ENCODE measurements at places on chromosomes 1 and 21.

- DNase-seq, result no peak
Observed at GRCh38 chr21:31660591-31660990, 1.1 kb downstream of the SOD1 start.

DNA sequence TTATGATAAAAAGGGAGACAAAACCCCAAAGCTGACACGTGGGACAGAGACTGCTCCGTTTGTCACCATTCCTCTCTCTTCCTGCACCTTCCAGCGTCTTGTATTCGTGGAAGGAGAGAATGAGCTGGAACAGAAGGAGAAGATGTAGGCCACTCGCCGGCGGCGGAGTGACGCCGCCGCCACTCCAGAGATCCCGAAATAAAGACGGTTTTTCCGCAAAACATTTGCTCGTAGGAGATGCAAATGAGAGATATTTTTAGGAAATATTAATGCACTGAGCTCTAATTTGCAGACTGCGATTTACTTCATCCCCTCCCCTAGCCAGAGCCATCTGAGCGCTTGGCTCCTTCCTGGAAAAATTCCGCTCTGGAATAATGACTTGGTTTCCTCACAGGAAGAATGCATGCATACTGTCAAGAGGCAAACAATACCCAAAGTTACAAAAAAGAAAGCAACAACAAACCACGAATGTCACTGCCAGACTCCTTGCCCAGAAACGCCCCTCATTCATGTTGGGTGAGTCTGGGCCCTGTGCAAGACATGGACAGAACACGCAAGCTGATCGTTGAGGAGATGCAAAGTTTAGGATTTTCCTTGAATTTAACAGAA is 18.0 kb upstream of the ADARB1 start:
- peak; percentile 32 for DNase-seq

DNA sequence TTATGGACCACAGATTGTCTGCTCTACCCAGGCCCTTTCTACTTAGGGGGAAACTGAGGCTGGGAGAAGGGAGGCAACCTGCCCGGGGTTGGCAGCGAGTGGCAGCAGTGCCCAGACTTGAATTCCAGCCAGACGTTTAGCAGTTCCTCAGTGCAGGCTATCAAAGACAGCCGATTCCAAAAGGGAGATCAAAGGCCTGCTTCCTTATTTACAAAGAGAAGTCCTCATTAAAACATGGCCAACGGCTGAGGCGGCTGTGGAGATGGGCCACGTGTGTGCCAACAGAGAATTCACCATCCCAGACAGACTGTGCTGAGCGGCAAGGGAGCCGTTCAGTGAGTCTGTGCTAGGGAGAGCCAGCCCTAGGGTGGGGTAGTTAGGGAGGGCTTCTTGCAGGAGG is 27.7 kb downstream of the C1QB start:
- DNase-seq, result no peak

DNA sequence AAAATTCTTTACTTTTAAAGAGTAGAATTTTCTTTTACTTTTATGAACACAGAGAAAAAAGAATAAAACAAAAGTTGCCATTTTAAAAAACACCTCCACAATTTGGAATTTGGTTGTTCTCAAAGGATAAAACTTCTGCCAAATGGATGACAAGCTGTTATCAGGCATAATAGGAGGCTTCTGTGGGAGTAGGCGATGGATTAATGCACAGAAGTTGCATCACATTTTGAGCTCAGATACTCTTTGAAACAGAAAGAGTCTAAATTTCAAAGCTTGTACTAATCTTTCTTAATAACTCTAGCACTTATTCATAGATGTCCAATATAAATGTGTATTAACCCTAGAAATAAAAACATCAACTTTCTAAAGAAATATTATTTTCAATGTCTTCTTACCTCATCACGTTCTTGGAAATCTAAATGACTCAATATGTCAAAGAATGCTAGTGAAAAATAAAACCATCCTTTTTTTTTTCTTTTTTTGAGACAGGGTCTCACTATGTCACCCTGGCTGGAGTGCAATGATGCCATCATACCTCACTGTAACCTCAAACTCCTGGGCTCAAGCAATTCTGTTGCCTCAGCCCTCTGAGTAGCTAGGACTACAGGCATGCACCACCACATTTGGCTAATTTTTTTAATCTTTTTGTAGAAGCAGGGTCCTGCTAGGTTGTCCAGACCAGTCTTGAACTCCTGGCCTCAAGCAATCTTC is 112.8 kb upstream of the USP25 start:
- DNase-seq, result no peak

- DNase-seq, result peak; percentile 52
Observed at GRCh38 chr1:28526886-28527285, 21.0 kb downstream of the RCC1 start.

GRCh38 chr21:20313013-20313412 is 685.2 kb upstream of the NCAM2 start:
- no peak for DNase-seq

DNA sequence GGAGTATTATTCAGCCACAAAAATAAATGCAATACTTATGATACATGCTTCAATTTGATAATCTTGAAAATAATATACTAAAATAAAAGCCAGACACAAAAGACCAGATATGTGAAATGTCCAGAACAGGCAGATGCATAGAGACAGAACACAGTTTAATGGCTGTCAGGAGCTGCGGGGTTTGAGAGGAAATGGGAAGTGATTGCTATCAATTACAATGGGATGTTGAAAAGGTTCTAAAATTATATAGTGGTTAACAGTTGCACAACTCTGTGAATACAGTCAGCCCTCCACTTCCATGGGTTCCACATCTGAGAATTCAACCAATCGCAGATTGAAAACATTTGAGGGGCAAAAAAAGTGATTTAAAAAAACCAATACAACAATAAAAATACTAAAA is 54.0 kb downstream of the LTN1 start:
- DNase-seq, result no peak

- peak; percentile 73 for DNase-seq
Observed at GRCh38 chr1:77889671-77890070, 1.2 kb downstream of the NEXN start.

DNA sequence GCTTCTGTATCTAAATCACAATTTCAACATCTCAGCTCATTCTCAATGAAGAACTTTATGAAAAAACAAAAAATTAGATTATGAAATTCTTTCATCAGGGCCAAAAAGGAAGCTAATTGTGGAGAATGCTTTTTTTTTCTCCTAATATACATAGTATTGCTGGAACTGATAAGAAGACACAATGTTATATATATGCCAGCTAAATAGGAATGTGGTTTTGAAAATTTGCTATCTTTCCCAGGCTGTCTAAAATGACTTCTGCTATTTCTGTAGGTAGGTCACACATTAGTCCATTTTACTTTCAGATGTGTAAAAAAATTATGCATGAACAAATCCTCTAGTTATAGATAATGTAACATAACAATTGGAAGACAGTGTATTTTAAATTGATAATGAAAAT is 732.9 kb downstream of the RWDD3 start:
- DNase-seq, result no peak

- DNase-seq, result peak; percentile 24
Observed at GRCh38 chr1:222618880-222619596, 1.1 kb downstream of the MIA3 start.

- no peak for DNase-seq
Observed at GRCh38 chr1:3133686-3134085, 64.7 kb downstream of the PRDM16 start.

DNA sequence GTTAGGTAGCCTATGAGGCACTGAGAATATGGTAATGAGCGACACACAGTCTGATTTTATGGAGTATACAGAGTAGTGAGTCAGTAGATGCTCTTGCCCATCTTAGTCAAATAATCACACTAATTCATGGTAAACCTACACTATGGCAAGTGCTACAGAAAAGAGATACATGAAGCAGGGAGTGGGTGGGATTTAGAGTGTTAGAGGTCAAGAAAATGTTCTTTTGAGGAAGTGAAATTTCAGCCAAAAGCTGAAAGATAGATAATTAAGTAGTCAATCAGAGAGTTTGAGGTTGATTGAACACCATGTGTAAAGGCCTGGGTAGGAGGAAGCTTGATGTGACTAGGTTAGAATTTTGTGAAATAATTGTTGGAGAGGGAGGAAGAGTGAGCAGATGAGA is 14.7 kb downstream of the MDM4 start:
- no peak for DNase-seq

DNA sequence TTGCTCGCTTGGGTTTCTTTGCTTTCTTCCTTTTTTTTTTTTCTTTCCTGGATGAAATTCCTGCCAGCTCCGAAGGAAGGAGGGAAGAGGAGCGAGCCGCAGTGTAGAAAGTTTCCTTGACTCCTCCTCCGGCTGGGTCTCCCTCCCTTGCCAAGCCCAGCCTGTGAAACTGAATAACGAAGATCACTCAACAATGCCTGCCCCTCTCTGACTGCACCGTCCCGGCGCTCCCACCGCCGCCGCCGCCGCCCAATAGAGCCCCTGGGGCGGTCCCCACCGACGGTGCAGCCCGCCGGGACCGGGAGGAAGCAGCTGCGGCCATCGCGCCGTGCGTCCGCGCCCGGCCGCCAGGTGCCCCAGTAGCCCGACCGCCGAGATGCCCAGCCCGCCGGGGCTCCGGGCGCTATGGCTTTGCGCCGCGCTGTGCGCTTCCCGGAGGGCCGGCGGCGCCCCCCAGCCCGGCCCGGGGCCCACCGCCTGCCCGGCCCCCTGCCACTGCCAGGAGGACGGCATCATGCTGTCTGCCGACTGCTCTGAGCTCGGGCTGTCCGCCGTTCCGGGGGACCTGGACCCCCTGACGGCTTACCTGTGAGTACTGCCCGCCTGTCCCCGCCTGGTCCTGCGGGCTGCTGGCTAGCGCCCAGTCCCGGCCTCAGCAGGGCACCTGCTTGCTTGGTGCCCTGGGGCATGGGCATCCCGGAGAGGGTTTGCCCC is at the start of gene LGR6:
TSS of gene LGR6 (plus strand) at position 186 of the 714 bp plus-strand sequence. CDS start at position 377, 191 bp downstream.
- no peak for DNase-seq

- DNase-seq, result no peak
Observed at GRCh38 chr1:187516874-187517273, 688.1 kb downstream of the PLA2G4A start.

GRCh38 chr1:48198970-48199369 is 23.5 kb upstream of the SLC5A9 start:
- no peak for DNase-seq

- peak; percentile 38 for DNase-seq
Observed at GRCh38 chr1:39590546-39590945, 14.0 kb upstream of the PABPC4 start.

- no peak for DNase-seq
Observed at GRCh38 chr1:162204823-162205155, 135.3 kb downstream of the NOS1AP start.

DNA sequence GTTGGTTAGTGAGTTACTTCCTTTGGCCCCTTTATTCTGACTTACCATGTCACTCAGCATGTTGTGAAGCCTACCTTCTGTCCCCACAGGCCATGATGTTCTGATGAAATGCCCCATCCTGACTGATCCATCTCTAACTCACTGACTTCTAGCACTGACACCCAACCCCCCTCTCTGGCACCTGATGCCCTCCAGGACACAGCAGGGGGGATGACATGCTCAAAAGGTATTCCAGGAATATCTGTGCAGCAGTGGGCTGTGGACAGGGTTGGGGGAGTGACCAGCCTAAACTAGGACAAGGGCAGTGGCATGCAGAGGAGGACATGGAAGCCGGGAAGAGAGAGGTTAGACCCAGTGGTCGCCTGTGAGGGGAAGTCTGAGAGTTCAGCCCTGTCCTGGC is 25.5 kb downstream of the SYT2 start:
- no peak for DNase-seq

GRCh38 chr1:207058878-207059867 is 6.1 kb downstream of the PFKFB2 start:
- no peak for DNase-seq

GRCh38 chr1:64000021-64000420 is 203.4 kb upstream of the UBE2U start:
- no peak for DNase-seq
